ENCODE measurements at places on chromosomes 3 and 15. TPM values are rescaled to one million over a fixed set of nuclear protein-coding genes. Genes with fewer than 3 reads are reported as not detected.

Gene HRH1
- total RNA-seq: 3.2 TPM

Gene MNS1
- total RNA-seq: 0.85 TPM

Gene SUCLG2
- total RNA-seq: 55.6 TPM

Gene HIGD2B
- not detected for total RNA-seq

Gene FBXL22
- 5.7 TPM for total RNA-seq

Gene UQCC5
- total RNA-seq: 14.2 TPM

Gene SKOR1
- total RNA-seq: 0.19 TPM

Gene LRRC49
- 8.8 TPM for total RNA-seq

Gene ZCWPW2
- total RNA-seq: 1.7 TPM

Gene GOLGA6L7
- not detected for total RNA-seq

Gene TMCO5A
- not detected for total RNA-seq

Gene AP3S2
- 37.8 TPM for total RNA-seq

Gene DISP2
- under 0.01 TPM for total RNA-seq

Gene ZBBX
- total RNA-seq: not detected

Gene CHRFAM7A
- 1.1 TPM for total RNA-seq

Gene CIAO2A
- total RNA-seq: 81.1 TPM

Gene CLRN1
- total RNA-seq: not detected

Gene LMOD3
- not detected for total RNA-seq

Gene SLC12A1
- total RNA-seq: not detected

Gene CCDC33
- total RNA-seq: not detected

Gene ALS2CL
- total RNA-seq: 57.3 TPM

Gene ECE2
- not detected for total RNA-seq

Gene TMC3
- not detected for total RNA-seq

Gene PLA2G4E
- total RNA-seq: 5.1 TPM

Gene CKMT1B
- total RNA-seq: 86.0 TPM

Gene FANCD2OS
- total RNA-seq: 2.3 TPM

Gene CPNE9
- total RNA-seq: not detected

Gene GATM
- total RNA-seq: 1.2 TPM

Gene NUP210
- total RNA-seq: 0.21 TPM

Gene SMCO1
- total RNA-seq: not detected

Gene C15orf62
- 0.99 TPM for total RNA-seq

Gene CCRL2
- not detected for total RNA-seq

Gene SLC9C1
- total RNA-seq: not detected

Gene CSPG5
- not detected for total RNA-seq

Gene IQCH
- total RNA-seq: 2.6 TPM

Gene CTXND1
- not detected for total RNA-seq

Gene GAP43
- not detected for total RNA-seq

Gene ARHGAP31
- 2.3 TPM for total RNA-seq

Gene AGTR1
- not detected for total RNA-seq

Gene NLGN1
- 0.05 TPM for total RNA-seq

Gene ONECUT1
- total RNA-seq: not detected
